Stimulated activated CD4-positive, alpha-beta T cell treated with anti-CD3 and anti-CD28 coated beads, Interleukin-4, amount 100 ng/mL, for 4 hours (primary cell): ENCODE measurements at places on chromosomes 13 and 19.
A peak's percentile ranks its signal among the peaks of the same experiment; 100 is the strongest.

DNA sequence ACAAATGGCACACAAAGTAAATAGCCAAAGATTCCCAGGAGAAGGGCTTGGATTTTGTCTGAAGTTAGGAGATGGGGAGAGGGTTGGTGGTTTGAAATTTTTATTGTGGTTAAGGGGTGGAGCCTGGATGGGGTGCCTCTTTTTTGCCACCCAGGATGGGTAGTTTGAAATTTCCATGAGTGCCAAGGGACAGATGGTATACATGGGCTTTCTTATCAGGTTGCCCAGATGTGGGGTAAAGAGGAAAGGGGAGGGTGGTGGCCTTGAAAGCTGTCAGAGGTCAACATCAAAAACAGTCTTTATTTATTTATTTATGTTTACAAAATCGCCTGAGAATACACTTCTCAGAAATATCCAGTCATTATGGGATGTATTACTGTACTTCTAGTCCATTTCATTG lies 46.2 kb downstream of the LMO7 start:
- no peak for DNase-seq

DNA sequence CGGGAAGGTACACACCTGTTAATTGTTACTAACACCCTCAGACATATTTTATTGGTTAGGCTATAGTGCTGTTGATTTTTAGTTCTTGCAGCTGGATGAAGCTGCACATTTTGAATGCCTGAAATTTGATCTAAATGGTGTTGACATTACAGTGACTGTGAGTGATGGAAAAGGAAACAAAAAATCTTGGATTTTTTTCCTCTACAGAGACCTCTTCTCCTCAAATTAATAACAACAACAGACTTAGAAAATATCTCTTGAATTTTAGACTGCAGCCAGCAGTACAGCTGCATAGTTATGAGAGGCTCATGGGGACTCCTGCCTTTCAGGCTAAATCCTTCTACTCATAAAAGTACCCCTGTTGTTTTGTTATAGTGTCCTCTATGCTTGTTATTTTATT lies 500.5 kb upstream of the SPRY2 start:
- DNase-seq: no peak

- no peak for DNase-seq
Measured at GRCh38 chr19:799076-799881, 2.0 kb downstream of the PTBP1 start.

DNA sequence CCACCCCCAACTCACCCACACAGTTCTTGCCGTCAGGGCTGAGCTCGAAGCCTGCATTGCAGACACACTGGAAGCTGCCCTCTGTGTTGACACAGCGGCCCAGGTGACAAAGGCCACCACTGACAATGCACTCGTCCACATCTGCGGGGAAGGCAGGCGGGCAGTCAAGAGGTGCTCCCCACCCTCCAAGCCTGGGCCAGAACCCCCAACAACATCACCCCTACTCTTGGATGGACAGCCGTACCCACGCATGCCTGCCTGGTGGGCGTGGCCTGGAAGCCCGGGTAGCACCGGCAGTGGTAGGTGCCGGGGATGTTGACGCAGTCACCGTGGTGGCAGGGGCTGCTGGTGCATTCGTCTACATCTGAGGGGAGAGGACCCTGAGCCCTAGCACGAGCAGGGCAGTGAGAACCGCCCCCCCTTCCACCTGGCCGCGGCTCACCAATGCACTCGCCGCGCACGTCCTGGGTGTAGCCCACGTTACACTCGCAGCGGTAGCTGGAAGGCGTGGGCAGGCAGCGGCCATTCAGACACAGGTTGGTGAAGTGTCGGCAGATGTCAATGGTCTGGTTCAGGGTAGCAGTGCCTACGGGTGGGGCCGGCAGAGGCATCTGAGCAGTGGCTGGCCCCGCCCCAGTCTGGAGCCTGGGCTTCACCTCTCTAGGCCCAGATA lies 13.3 kb downstream of the FBN3 start:
- no peak for DNase-seq

DNA sequence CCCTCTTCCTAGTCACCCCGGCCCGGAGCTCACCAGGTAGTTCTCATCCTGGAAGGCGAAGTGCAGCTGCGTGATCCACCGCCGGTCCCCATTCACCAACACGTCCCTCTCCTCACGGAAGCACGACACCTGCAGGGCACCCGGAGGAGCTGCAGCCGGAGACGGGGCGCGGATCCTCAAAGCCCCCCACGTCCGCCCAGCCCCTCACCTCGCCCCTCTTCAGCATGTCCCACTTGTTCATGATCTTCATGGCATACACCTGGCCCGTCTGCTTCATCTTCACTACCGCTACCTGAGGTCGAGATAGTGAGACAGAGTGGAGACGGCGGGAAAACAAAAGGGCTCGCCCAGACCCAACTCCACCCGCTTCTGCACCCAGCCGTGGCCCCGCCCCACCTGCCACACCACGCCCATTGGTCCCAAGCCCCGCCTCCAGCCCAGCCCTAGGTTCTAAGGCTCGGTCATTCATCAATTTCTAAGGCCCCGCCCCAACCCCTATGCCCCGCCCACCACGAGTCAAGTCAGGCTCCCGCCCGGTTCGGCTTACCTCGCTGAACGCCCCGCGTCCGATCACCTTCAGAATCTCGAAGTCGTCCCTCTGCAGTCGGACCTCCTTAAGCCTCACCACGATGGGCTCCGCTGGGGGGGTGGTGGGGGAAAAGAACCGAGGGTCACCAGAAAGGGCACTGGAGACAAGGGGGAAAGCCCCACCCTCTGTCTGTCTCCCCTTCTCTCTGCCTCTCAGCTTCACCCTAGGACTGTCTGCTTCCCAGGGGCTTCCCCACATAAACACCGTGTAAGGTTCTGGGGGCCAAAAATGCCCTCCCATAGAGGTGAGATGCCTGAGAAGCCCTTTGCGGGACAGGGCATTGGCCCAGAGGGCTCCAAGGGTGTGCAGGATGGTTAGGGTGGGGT lies 2.8 kb downstream of the DMPK start:
- DNase-seq: peak; percentile 75

GRCh38 chr13:80033286-80033685 lies 307.6 kb downstream of the SPRY2 start:
- no peak for DNase-seq
